Fibroblast of lung (primary cell): ENCODE measurements at places on chromosomes 3 and 15. TPM values are rescaled to one million over a fixed set of nuclear protein-coding genes. Genes with fewer than 3 reads are reported as not detected.

DNA sequence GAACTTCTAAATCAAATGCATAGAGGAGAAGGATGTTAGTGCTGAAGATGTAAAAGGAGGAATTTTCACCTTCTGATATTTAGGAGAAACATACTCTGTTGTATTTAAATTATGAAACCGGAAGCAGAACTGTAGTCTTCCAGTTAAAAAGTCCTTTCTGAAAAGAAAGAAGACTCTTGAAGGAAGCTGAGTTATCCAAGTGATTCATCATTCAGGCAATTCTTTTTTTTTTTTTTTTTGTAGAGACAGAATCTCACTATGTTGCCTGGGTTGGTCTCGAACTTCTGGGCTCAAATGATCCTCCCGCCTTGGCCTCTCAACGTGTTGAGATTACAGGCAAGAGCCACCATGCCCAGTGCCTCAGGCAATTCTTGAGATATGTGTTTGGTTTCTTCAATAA lies 424.8 kb upstream of the TPM1 start:
- H3K27me3 ChIP-seq, result no peaks in the 10 kb centered on the region
- DNase-seq, result peak; percentile 16
- H3K4me1 ChIP-seq, result peaks cover 8% of the 10 kb centered on the region
- H3K4me3 ChIP-seq, result no peak overlapping the region
- H3K27ac ChIP-seq, result peak overlapping the region; percentile 37

DNA sequence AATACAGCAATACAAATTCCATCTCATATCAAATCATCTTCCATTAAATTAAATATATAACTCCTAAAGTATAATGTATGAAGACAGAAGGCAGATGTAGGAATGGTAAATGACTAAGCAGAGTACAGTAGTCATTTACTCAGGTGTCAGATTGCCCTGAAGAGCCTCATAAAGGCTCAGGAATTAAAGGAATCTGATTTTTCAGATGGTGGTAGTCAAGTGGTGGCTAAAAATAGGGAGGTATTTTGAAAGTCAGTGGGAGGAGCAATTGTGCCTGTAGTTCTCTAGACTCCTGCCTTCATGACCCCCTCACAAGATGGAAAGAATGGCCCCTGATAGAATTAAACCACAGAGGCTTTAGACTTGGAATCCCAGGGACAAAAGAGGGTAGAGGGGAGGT lies 142.7 kb upstream of the SYNPR start:
- no peaks in the 10 kb centered on the region for H3K27me3 ChIP-seq
- no peak for DNase-seq
- no peaks in the 10 kb centered on the region for H3K36me3 ChIP-seq
- no peaks in the 10 kb centered on the region for H3K4me1 ChIP-seq
- H3K4me3 ChIP-seq, result no peak overlapping the region

DNA sequence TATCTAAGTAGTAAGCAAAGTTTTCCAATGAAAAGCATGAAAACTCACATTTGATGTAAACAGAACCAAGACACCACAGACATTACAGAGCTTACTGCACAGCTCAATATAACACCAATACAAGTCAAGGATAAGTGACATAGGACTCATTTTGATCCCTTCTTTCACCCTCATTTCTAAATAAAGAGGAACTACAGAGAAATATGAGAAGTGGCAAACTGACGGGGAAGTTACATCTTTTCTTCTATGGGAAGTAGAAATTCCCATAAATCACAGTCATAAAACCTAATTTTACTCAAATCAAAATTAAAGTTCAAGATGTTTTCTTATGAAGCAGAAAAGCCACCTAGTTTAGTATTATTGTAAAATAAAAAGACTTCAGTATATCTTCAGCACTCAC lies 3.8 kb downstream of the ATG3 start:
- DNase-seq, result no peak
- H3K27ac ChIP-seq, result no peak overlapping the region
- H3K36me3 ChIP-seq, result no peaks in the 10 kb centered on the region

- peak overlapping the region; percentile 76 for H3K4me3 ChIP-seq
- H3K27me3 ChIP-seq, result no peaks in the 10 kb centered on the region
- H3K36me3 ChIP-seq, result peaks cover 8% of the 10 kb centered on the region
- DNase-seq, result no peak
- H3K27ac ChIP-seq, result no peak overlapping the region
These were observed 557 bp downstream of the ELL3 start for GRCh38 chr15:43776101-43776717.

GRCh38 chr15:69530991-69531664 lies 78.5 kb downstream of the RPLP1 start:
- DNase-seq, result peak; percentile 17
- no peak overlapping the region for H3K4me3 ChIP-seq
- H3K4me1 ChIP-seq, result no peaks in the 10 kb centered on the region
- H3K27ac ChIP-seq, result no peak overlapping the region
- H3K27me3 ChIP-seq, result peaks cover 9% of the 10 kb centered on the region
- H3K36me3 ChIP-seq, result no peaks in the 10 kb centered on the region

DNA sequence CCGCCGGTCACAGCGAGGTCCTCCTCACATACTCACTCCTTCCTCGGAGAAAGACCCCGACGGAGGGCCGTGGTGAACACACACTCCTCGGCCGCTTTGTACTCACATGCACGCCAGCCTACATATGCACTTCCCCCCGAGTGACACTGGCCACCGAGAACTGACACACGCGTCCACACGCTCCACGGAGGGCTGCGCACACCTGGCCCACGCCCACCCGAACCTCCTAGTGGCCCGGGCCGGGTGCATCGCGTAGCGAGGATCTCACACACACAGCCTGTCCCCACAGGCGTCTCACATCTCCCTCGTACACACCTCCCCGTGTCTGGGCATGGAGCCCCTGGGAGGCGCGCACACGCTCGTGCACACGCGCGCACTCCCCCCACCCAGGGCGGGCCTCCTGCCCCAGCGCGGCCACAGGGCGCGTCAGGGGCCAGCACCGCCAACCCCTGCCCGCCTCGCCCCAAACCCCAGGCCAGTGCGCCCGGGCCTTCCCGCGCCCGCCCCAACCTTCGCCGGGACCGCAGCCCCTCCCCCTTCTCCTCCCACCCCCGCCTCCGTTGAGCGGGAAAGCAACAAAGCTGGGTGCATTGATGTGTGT lies 411 bp upstream of the C3orf70 start:
- no peaks in the 10 kb centered on the region for H3K4me1 ChIP-seq
- peak overlapping the region; percentile 66 for H3K4me3 ChIP-seq
- peak; percentile 1 for DNase-seq
- H3K27me3 ChIP-seq, result peaks cover 9% of the 10 kb centered on the region
- H3K27ac ChIP-seq, result no peak overlapping the region

DNA sequence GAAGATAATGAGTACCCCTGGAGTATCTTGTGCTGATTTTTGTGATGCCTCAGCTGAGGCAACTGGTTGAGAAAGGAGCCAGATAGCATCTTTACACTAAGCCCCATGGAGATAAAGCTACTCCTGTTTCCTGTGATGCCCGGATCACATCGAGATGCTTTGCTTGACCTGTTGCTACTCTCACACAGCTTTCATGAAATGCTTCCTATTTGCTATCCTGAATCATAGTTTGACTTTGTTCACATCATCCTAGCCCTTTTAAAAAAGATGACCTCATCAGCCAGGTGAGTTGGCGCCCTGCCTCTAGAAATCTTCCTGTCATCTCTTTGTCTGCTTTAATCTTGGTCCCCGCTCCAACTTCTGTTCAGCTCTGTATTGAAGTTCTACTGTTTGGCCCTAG lies 409.6 kb upstream of the TBL1XR1 start:
- H3K4me3 ChIP-seq, result no peak overlapping the region
- H3K36me3 ChIP-seq, result no peaks in the 10 kb centered on the region
- no peaks in the 10 kb centered on the region for H3K27me3 ChIP-seq
- H3K27ac ChIP-seq, result no peak overlapping the region

The NPAP1 gene
- total RNA-seq, result not detected in 2 replicates

The ZNF654 gene
- total RNA-seq, result 14.4 and 16.3 TPM in 2 replicates

The FAM131A gene
- 18.5 and 22.3 TPM in 2 replicates for total RNA-seq

The ABI3BP gene
- 4.8 and 6.2 TPM in 2 replicates for total RNA-seq
